ENCODE measurements at places on chromosomes 12 and 14.

GRCh38 chr12:81330480-81330879, 252.6 kb downstream of the ACSS3 start:
- no peak for DNase-seq

DNA sequence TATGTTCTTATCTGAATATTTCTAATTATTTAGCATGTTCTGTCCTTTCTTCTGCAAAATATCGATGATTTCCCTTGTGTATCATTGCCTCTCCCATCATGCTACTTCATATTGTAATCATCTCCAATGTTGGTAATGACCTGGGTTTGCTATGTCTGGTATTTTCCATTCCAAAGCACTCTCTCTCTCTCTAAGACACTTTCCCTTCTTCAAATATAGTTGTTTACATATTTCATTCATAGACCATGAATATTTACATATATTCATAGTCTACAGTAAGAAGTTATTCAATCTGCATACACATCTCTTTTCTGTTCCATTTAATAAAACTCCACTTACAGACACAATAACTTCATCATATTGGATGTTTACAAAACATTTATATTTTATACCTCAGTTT, 1516.5 kb upstream of the FLRT2 start:
- no peak for DNase-seq

DNA sequence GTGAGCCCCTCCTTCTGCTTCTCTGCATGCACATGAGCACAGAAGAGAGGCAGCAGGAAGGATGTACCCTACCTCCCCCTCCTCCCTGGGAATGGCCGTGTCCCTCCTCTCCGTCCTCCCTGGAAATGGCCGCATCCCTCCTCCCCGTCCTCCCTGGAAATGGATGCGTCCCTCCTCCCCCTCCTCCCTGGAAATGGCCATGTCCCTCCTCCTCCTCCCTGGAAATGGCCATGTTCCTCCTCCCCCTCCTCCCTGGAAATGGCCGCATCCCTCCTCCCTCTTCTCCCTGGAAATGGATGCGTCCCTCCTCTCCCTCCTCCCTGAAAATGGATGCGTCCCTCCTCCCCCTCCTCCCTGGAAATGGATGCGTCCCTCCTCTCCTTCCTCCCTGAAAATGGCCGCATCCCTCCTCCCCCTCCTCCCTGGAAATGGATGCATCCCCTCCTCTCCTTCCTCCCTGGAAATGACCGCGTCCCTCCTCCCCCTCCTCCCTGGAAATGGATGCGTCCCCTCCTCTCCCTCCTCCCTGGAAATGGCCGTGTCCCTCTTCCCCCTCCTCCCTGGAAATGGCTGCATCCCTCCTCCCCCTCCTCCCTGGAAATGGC, 428.6 kb downstream of the AACS start:
- no peak for DNase-seq

GRCh38 chr12:53221203-53222080, 10.6 kb downstream of the RARG start:
- DNase-seq = peak; percentile 63

DNA sequence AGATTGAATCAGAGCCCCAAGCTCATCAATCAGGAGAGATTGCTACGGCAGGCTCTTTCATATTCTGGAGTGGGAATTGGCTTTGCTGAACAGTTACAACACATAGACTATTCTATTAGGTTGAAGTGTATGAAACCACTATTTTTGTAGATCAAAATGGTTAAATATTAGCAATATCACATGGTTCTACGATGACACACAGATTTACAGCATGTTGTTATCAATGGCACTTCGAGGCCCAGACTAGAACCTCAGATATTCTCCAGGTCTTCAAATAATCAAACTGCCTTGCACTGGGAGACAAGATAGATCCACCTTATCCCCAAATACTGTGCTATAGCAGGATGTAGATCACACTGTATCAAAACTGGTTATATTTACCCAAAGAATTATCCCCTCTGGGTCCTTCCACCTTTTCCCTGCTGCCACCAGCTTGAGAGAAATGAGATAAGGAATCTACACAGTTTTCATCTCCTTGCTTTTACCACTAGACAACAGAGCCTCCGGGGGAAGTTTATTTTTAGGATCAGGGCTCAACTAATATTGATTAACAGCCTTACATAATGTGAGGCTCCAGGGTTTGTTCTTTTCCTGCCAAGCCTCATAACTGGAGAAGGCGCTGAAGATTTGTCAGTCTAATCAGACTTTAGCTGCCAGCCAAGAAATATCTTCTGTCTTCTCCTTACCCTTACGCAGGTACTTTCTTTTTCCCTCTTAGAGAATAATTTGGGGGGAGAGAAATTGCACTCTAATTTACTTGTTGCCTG, 507.1 kb downstream of the DIO2 start:
- DNase-seq = no peak

GRCh38 chr14:24417832-24418491, 11.5 kb downstream of the CBLN3 start:
- no peak for DNase-seq

- no peak for DNase-seq
These were observed 27.6 kb downstream of the SLC2A13 start for GRCh38 chr12:40078266-40078665.

DNA sequence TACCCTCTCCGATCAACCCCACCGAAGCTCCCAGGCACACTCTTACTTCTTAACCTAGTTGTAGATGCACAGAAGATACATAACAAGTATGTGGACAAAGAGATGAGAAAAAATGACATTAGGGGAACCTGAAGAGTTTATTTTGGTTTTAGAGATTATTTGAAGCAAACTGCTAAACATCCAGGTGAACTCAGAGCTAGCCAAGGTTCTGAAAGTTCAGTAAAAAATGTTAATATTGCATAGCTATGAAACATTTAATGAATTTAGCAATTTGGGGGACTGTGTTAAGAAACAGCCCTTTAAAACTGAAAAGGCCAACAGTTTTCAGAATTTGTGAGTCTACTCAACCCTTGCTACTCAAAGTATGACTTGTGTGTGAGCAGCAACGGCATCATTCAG, 174.4 kb downstream of the NAV3 start:
- DNase-seq = no peak

GRCh38 chr12:52519826-52520662, at the start of gene KRT5:
KRT5 (minus strand) TSS chr12:52520394; CDS start chr12:52520296, 98 bp downstream.
- DNase-seq = no peak

GRCh38 chr14:102451064-102451352, 58.6 kb downstream of the ANKRD9 start:
- DNase-seq = no peak

DNA sequence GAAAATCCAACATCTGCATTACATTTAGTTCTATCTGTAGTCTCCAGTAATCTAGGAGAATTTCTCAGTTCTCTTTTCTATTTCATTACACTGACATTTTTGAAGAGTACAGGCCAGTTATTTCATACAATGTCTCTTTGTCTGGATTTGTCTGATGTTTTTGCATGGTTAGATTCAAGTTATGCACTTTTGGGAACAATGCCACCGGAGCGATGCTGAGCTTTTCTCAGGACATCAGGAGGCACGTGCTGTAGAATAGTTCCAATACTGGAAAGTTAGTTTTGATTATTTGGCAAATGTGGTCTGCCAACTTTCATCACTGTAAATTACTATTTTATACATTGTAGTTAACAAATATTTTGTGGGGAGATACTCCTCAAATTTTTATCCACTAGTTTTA, 43.1 kb downstream of the ALDH1L2 start:
- DNase-seq = no peak

DNA sequence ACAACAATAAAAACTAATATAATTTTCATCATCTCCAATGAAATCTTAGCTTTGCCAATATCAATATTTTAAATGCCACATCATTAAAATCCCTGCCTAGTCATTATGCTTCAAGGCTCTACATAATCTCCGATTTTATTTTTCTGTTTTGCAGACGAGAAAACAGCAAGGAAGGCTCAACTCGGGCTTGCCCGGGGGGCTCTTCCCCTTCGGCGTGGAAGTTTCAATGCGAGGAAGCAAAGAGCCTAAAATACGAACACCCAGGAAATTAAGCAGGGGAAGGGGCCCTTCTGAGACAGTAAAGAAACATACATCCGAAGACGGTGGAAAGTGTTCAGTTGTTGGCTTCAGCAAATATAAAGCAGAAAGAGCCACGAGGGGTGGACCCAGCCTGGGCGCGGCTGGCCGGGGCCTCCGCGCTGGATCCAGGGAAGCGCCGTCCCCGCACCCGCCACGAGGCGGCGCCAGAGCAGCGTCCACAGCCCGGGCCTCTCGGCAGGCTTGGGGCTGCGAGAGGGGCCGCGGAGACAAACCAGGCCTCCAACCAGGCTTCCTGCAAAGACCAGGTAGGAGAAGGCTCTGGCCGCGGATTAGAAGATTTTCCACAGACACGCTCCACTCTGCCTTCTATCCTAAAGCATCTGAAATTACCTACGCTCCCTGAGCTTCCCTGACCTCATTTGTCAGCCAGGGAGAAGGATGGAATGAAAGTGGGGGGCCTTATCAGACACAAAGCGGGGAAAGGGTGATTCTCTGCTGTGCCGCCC, 77.2 kb downstream of the SERPINA3 start:
- peak; percentile 79 for DNase-seq

- no peak for DNase-seq
These were observed 500.4 kb upstream of the GARIN6 start for GRCh38 chr12:99147130-99147529.

GRCh38 chr14:23604675-23605170, 26.1 kb upstream of the JPH4 start:
- no peak for DNase-seq

GRCh38 chr14:80310938-80311750, 99.8 kb upstream of the DIO2 start:
- DNase-seq = no peak

- DNase-seq = no peak
These were observed 20.5 kb upstream of the SRRM4 start for GRCh38 chr12:118960865-118961264.

DNA sequence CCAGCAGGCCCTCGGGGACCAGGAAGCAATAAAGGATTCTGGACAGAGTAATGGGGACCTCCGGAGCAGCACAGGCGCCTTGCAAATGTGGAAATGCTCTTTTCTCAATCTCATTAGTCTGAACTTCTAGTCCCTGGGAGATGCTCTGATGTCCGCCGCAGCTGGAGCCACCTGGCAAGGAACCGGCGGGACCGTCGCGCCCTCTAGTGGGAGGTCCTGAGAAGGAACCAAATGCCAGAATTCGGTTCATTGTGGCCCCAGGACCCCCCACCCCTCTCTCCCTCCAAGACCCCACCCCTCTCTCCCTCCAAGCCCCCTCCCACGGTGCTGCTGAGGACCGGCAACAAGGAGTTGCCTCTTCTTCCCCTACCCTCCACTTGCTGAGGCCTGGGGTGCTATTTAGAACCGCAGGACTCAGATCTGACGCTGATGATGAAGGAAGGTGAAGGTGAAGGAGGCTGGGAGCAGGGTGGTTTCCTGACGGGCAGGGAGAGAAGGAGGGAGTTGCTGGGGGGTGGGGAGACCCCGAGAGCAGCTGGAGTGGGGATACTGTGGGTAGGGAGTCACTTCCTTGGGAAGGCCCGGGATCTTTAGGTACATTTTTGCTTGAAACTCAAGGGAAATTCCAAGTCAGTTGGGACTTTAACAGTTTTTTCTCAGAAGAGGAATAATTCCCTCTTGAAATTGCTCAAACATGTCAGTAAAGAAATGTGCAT, 42.5 kb downstream of the SMIM41 start:
- peak; percentile 72 for DNase-seq

DNA sequence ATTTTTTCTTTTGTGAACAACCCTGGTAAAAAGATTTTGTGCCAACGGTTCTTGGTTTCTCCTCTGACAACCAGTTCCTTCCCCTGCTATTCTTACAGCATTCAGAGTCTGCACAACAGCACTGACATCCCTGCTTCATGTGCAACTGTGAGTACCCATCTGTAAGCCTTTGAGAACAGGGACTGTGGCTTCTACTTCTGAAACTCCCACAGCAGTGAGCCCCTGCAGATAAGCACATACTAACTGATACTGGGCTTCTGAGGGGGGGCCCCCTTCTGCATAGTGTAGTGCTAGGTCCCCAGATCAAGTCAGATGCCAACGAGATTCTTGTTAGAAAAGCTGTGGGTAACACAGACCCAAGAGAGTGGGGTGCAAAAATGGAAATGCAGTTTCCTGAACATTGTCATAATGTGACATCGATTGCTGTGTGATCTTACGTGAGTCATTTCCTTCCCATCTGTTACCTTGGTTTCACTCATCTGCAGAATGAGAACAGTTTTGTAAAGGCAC, 11.1 kb upstream of the NINJ2 start:
- DNase-seq = peak; percentile 90

DNA sequence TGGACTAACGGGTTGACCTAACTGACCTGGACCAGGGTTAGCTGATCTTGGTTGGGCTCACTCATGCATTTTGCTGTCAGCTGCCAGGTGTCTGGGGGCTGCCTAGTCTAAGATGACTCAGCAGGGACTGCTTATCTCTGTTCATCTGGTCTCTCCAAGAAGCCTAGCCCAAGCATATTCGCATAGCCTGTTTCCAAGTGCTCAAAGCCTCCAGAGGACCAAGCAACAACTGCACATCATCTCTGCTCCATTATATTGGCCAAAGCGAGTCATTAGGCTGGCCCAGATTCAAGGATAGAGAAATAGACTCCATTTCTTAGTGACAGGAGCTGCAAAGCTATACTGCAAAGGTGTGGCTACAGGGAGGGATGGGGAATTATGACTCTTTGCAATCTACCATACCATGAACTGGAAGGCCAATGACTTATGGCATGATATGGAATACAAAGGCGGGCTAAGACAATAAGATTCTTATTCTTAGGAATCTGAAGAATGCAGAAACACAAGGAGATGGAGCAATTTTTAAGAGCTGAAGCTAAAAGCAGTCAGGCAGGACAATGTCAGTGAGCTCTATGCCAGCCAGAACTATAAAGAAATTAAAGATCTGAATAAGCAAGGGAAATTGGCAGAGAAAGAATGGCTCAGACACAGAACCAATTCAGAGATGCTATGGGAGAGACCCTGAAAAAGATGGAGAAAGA, 194.6 kb upstream of the FSCB start:
- DNase-seq = no peak

- DNase-seq = peak; percentile 60
These were observed 19.9 kb downstream of the CDKN1B start for GRCh38 chr12:12736759-12737676.

DNA sequence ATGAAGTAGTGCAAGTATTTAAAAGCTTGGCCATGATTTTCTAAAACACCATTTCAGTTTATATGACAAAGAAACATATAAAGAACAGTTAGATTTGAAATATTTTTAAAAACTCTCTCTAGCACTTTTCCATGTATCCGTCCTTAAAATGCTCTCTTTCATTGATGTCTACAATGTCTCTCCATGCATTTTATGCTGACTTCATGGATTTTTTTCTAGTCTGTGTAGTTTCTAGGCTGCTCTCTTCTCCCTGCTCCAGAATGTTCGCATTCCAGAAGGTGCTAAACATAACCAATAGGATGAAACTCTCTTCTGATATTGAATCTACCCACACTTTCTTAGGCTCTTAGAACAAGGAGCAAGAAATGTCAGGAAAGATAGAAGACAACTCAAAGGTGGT, 124.8 kb downstream of the PLCZ1 start:
- DNase-seq = no peak

Measured in activated T-cell treated with anti-CD3 and anti-CD28 coated beads, Interleukin-2, amount 50 U/mL, for 72 hours (primary cell).